Activated CD8-positive, alpha-beta T cell treated with anti-CD3 and anti-CD28 coated beads, Interleukin-2, amount 10 ng/mL, durations not matched to agents 7 days and 5 days (primary cell): ENCODE measurements at places on chromosomes 16 and 17. TPM values are rescaled to one million over a fixed set of nuclear protein-coding genes. Genes with fewer than 3 reads are reported as not detected.

The PRKCB gene
- 105 TPM for total RNA-seq

DNA sequence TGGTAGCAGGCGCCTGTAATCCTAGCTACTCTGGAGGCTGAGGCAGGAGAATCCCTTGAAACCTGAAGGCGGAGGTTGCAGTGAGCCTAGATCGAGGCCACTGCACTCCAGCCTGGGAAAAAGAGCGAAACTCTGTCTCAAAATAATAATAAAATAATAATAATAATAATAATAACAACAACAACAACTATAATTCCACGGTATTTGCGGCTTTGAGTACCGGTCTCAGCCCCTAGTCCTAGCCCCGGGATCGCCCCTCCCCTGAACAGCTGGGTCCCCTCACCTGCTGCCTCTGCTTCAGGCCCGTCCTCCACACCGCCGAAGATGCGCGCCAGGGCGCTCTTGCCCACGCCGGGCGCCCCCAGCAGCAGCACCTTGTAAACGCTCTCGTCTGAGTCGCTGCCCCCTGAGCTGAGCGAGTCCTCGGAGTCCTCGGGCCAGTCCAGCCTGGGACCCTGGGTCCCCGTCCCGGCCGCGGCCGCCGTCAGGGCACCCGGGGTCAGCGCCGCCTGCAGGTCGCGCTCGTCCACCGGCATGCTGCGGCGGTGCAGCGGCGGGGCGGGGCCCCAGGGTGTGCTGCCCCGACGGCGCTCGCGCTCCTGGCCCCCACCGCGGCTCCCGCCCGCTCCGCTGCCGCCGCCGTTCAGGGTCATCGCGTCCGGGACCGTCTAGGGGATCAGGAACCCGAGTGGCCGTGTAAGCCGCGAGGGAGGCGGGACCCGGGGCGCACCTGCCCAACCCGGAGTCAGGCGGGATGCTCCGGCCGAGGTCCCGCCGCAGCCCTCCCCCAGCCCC is 611 bp downstream of the RRAD start:
- no peak overlapping the region for H3K27ac ChIP-seq
- peak; percentile 52 for DNase-seq
- H3K36me3 ChIP-seq = no peaks in the 10 kb centered on the region
- peak overlapping the region; percentile 53 for H3K4me3 ChIP-seq

DNA sequence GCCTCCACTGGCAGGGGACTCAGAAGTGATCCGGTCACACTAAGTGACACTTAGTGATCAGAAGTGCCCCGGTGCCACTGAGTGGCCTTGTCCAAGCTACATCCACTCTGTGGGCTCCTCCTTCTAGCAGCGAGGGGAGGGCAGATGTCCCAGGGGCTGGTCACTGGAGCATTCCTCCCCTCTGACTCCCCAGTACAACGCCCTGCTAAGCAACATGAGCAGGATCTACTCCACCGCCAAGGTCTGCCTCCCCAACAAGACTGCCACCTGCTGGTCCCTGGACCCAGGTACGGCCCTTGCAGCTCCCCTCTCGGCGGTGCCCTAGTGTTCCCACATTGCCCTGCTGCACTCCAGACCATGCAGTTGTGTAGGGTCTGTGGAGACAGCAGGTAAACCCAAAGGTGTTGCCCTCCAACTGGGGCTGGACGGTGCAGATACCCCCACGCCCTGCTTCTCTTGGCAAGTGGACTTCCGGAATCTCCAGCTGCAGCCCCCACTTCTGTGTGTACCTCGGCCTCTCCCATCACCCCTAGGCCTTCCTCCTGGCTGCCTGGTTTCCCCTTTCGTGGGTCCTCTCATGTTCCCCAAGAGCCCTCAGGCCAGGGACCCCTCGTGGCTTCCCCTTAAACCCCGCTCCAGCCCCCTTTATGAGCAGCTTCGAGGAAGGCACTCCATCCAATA is 2.1 kb downstream of the ACE start:
- H3K4me1 ChIP-seq = peaks cover 16% of the 10 kb centered on the region
- no peak overlapping the region for H3K4me3 ChIP-seq
- DNase-seq = peak; percentile 87
- H3K27ac ChIP-seq = no peak overlapping the region

GRCh38 chr17:7060165-7060891 is 16.4 kb upstream of the SLC16A11 start:
- peaks cover 9% of the 10 kb centered on the region for H3K27me3 ChIP-seq
- no peak for DNase-seq
- H3K27ac ChIP-seq = no peak overlapping the region
